ENCODE measurements at places on chromosomes 2 and 18. TPM values are rescaled to one million over a fixed set of nuclear protein-coding genes. Genes with fewer than 3 reads are reported as not detected.

Gene LHCGR
- total RNA-seq = not detected

Gene RIT2
- not detected for total RNA-seq

Gene KCNIP3
- 4.6 TPM for total RNA-seq

Gene FSHR
- total RNA-seq = not detected

Gene DCC
- not detected for total RNA-seq

Gene ELP2
- 66.3 TPM for total RNA-seq

Gene SLC38A11
- not detected for total RNA-seq

Gene FABP1
- not detected for total RNA-seq
